ENCODE measurements at places on chromosomes 5 and 9. TPM values are rescaled to one million over a fixed set of nuclear protein-coding genes. Genes with fewer than 3 reads are reported as not detected.

DNA sequence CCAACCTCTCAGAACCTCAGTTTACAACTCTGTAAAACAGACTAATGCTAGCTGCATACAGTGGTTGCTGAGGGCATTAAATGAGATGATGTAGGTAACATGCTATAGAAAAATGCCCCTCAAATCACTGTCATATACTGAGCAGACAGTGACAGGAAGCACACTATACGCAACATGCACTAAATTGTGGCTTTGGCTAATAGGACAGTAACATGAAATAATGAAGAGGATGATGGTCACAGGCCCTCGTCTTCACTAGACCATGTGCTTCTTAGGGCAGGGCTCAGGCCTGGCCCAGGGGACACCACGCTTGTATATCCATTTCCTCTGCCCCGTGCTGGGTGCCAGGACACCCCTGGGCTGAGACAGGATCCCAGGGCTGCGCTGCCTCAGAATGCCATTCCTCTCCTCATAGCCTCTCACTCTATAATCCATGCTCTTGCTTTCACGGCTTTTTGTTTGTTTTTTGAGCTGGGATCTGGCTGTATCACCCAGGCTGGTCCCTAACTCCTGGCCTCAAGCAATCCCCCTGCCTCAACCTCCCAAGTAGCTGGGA, 18.9 kb downstream of the CSF1R start:
- DNase-seq = no peak

The CATSPER3 gene
- 0.87 TPM for polyA plus RNA-seq

- no peak for DNase-seq
These were observed 5.7 kb upstream of the OLFM1 start for GRCh38 chr9:135081731-135082130.

The CDKN2A gene
- polyA plus RNA-seq = 0.30 TPM

DNA sequence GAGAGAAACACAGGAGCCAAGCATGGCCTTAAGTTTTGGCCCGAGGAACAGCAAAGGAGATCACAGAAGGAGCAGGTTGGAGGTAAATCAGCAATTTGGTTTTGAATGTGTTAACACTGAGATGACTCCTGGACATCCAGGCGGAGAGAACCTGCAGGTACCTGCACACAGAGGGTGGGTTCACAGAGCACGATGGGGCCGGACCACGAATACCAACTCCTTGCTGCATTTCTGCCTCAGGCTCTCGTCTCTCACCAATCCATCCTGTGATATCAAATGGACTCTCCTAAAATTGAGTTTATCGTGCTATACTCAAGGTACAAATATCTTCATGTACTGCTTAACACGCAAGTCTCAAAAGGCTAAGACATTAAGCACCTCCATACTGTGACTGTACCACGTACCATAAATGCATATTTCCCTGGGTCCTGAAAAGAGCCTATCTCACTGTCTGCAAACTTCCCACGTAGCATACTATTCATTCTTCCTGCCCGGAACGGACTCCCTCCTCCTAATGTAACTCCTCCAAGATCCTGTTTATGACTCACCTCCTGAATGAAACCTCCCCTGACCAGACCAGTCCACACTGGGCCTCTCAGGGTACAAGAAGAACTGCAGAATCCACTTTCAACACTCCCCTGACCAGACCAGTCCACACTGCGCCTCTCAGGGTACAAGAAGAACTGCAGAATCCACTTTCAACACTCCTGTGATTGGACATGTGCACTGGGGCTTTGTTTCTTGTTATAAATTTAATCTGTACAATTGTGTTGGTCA, 380.8 kb upstream of the RFX3 start:
- DNase-seq = no peak

DNA sequence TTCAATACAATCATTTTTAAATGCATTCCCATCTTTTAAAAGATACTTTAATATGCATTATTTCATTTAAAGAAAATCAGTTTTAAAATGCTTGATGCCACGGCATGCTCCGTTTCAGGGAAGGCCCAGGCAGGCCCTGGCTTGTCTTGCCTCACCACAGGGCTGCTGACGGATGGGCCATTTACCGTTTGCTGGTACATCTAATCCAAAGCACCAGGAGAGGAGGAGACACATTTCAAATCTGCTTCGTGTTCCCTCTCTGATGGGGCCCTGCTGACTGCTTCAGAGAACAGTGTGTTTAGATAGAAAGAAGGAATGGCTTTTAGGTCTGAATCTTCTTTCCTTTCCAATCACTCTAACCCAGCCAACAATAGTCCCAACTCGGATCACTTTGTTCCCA, 185.2 kb downstream of the DCP2 start:
- no peak for DNase-seq

The ABCA2 gene
- polyA plus RNA-seq = 16.5 TPM

The OR2V2 gene
- polyA plus RNA-seq = not detected

The THBS4 gene
- 198 TPM for polyA plus RNA-seq

The ZNG1E gene
- 40.7 TPM for polyA plus RNA-seq

DNA sequence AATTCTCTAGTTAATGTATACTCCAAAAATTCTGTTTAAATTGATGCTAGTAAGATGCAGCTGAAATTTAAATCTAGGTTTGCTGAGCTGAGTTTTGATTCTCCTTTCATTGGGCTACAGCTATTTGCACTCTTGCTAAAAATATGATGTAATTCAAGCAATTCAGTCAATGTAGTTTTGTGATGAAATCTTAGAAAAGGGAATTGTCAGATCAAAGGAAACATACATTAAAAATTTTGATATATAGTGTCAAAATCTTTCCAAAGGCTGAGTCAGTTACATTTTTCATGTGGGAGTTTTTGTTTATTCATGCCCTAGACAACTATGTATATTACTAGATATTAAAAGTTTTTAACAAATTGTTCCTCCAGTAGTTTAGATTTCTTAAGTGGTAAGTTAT, 334.9 kb upstream of the DAB2 start:
- no peak for DNase-seq

The SKP2 gene
- 44.9 TPM for polyA plus RNA-seq

DNA sequence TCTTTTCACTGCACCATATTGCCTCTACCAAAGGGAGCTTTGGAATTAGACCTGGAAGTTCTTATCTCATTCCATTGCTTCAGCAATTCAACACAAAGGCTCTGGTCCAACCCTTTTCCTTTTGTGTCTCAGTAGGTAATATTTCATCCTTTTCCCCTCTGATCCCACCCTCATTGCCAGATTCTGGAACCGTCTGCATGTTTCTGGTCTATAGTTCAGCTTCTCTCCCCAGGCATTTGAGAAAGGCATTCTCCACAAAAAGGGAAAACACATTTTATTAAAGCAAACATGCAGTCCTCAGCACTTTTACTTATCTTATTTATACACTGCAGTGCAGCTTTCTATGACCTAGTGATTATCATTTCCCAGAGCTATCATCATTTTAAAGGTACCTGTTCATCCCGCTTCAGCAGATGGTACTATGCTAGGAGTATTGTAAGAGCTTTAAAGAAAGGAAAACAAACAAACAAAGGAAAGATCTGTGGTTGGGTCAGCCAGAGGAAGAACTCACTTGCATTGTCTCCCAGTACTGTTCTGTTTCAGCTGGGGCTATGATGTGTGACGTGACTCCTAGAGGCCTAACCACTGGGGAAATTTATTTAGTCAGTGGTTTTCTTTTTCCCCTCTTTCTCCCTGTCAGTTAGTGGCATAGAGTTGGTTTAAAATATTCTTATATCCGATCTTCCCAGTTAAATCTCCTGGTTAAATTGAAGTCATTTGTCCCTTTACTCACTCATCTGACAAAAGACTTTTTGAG, 269.2 kb downstream of the TMEM38B start:
- no peak for DNase-seq
